ENCODE measurements at places on chromosomes 3 and 15.

GRCh38 chr3:117567382-117567781 lies 857.8 kb downstream of the TUSC7 start:
- no peak for DNase-seq

DNA sequence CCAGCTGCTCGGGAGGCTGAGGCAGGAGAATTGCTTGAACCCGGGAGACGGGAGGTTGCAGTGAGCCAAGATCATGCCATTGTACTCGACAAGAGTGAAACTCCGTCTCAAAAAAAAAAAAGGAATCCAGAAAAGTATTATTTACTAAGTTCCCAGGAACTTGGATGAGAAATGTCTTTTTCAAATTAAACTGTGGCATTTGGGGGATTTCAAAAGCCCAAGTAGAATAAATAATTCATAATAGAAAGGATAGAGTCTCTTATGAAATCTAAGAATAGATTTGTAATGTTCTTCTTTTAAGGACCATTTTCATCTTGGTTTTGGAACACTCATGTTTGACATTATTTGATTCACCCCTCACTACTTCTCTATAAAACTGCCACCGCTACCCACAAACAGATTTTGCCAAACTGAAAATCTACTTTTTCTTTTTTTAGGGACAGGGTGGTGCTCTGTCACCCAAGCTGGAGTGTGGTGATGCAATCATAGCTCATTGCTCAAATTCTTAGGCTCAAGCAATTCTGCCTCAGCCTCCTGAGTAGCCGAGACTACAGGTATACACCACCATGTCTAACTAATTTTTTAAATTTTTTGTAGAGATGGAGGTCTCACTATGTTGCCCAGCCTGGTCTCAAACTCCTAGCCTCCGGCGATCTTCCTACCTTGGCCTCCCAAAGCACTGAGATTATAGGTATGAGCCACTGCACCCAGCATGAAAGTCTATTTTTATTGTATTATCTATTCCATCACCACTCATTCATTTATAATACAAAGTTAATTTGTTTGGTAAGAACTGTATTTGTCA lies 99.3 kb downstream of the SENP2 start:
- no peak for DNase-seq

- DNase-seq: no peak
Observed at GRCh38 chr3:30017901-30018300, 588.5 kb upstream of the TGFBR2 start.

DNA sequence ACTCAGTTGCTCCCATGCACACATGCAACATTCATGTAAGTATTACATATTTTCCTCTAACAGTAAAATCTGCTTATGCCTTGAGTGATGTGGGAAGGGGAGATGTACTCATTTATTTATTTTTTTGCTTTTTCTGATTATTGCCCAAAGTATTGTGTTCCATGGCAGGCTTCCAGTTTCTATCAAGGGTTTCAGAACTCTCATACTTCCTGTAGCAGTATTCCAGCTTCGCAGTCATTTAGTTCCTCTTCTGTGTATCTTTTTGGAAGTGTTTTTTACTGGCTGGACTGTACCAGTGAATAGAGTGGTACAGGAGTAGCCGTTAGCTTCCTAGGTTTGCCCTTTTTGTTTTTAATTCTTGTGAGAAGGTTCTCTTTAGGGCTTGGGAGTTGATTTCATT lies 26.9 kb downstream of the RAB11A start:
- no peak for DNase-seq

DNA sequence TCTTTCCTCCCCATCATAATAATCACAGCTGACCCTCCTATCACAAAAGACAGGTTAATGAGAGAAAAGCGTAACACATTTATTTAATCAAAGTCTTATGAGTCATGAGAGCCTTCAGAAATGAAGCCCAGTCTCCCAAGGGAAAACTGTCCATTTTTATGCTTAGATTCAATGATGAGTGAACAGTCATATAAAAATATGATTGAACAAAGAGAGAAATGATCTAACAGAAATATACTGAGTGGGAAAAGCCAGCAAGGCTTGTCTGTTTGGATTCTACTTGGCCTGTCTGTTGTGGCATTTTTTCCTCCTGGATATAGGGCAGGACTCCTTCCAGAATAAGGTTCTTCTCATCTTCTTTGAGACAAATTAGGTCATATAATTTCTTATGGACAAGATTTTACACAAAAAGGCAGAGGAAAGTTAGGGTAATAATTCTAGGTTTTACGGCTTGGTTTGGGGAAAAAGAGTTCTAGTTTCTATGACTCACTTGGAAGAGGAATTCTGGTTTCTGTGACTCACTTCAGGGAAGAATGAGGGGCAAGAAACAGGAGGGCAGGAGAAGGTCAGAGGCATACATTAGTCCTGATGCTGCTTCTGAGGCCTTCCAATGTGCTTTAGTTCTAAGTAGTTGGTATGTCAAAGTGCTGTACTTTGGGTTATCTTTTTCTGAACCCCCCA lies 534.2 kb downstream of the ZIC1 start:
- no peak for DNase-seq

DNA sequence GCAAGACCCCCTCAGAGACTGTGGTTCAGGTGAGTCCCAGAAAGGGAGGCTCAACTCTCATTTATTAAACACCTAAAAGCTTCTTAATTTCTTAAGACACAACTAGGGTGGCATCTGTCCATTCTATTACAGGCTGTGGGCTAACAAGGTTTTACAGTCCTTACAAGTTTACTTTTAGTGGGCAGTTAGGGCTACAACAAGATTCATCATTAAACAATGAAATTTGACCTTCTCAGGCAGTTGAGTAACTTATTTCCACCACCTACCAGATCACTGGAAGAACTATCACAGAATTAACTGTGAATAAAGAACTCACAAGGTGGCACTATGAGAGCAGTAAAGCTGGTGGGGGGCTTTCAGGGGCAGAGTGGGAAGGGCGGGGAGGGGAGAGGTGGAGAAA lies 132.6 kb downstream of the PLD1 start:
- no peak for DNase-seq

DNA sequence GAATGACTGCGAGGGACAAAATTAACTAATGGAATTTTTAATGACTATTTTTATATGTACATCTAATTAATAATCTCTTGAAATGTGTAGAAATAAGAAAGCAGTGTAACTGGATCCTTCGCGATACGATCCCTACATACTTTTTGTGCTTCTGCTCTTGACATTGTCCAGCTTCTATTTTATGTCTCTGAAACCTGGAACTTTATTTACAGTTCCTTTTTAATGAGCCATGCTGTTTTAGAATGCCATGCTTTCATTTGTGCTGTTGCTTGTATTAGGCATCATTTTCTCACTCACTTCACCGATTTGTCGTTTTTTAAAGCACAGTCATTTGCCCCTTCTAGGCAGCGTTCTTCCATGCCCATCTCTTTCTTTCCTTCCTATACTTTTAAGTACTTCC lies 301.3 kb downstream of the EDEM1 start:
- DNase-seq: no peak

DNA sequence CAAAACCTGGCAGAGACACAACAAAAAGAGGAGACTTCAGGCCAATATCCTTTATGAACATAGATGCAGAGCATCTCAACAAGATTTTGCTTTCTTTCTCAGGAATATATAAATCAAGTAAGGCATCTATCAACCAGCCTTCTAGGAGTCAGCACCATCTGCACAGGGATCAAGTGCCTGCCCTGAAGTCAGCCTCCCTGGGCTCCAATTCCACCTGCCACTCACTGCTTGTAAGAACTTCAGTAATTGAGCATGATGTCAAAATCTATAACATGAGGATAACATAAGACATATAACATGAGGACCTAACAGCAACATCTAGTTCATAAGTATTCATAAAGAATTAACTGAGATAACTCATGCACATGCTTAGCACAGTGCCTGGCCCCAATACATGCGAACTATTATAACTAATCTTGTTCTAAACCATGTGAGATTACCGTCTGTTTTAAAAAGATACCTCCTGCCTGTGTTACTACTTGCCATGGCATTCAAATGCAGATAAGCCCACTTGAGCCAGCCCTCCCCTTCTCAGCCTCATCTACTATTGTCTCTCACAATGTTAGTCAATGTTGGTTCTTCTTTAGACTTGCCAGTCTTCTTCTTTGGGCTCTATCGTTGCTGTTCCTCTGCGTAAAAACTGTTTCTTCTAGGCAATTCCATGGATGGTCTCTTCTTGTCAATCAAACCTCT lies 91.6 kb downstream of the PLD1 start:
- DNase-seq: no peak

GRCh38 chr15:27050163-27050562 lies 79.2 kb downstream of the GABRG3 start:
- DNase-seq: no peak

DNA sequence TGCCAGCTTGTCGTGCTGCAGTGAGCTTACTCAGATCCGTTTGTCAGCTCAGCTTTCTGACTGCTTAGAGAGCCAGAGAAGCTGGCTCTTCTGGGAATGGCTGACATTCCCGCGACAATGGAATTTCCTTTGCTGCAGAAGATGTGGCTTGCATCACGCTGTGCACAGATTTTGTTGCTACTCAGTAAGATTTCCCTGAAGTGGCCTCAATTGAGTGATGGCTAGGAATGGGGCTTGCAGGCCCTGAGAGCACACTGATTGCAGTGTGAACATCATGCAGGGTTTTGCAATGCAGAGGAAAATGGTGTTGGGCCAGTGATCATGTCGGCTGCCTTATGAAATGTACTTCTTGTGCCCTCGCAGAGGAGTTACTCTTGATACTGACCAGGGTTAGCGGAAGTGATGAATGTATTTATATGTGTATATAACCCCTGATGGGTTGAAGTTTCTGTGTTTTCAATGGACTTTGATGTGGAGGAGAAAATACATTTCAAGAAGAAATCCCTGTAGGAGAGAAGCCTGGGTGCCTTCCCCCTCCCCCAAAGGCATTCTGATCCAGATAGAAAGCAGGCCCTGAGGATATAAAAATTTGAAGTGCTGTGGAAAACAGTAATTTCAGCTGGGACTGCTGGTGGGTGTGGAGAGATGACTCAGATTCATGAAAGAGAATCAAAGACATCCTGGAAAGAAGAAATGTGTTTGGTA lies 102.5 kb upstream of the PDZRN3 start:
- DNase-seq: no peak

GRCh38 chr3:12869035-12869621 lies 27.8 kb upstream of the RPL32 start:
- peak; percentile 76 for DNase-seq

DNA sequence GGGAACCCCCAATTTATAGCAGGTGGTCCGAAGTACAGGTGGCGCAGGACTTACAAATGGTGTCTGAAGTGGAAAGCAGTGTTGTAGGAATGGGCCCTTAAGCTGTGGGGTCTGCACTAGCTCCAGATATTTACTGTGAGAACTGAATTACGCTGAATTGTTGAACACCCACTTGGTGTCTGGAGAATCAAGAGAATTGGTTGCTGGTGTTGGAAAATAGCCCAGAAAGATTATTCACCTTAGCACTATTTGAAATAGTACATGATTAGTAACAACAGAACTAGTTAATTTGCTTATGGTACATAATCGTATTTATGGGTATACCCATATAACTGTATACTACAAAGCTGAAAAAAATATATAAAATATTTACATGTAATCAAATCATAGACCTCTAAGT lies 64.8 kb downstream of the ADAM10 start:
- no peak for DNase-seq

DNA sequence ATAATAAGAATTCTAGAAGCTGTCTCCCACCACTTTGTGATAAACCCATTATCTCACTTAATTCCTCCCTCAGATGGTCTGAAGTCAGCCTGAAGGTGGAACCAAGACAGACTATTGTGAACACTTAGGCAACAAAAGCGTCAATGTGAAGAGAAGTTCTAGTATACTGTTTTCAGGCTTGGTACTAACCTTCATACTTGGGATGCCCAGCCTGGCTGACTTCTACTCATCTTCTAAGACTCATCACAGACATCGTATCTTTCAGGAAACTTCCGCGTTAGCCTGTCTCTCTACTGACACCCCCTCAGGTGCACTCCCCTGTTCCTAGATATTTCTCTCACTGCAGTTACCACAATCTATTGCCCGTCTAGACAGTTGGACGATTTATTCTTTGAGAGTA lies 201.2 kb downstream of the SATB1 start:
- DNase-seq: no peak

DNA sequence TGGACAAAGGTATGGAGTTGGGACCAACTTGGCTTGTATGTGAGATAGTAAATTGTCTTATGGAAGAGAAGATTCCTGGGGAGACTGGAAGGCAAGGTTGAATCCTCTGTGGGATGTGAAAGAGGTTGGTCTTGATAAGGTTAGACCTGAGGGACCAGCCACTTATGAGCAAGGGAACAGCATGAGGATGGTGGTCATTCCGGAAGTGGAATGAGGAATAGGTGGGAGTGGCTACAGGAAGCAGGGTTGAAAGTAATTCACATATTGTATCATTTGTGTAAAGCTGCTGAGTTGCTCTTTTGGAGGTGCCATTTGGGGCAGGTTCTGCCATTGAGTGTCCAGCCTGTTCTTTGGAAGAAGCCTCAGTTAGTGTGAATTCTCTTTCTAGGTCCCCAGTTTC lies 13.2 kb downstream of the USP13 start:
- DNase-seq: no peak

DNA sequence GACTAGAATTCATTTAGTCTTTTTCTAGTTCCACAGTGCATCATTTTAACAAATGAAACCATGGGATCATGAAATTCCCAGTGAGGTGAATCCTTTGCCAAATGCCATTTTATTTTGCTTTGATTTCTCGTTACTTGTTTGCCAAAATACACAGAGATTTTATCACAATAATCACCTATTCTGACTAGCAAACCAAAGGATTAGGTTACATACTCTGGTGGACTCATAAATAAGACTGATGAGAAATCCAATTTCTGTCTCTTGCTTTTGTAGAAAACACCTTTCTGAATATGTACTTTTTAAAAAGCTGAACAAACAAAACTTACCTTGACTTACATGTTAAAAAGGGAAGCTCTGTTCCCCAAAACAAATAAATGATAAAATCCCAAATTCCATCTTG lies 12.2 kb downstream of the ERC2 start:
- DNase-seq: no peak

DNA sequence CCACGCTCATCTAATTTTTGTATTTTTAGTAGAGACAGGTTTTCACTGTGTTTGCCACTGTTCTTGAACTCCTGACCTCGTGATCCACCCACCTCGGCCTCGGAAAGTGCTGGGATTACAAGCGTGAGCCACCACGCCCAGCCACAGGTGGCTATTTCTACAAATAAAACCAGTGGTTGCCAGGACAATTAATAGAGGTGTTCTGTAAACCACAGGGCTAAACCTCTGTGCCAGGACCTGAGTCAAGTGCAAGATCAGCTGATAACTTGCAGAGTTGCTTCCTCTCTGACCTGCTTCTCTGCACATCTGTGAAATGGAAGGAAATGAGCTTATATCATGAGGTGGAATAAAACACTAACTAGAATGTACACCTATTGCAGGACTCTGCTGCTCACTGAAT lies 72.8 kb downstream of the CD200R1L start:
- DNase-seq: no peak

GRCh38 chr3:30102356-30102755 lies 504.0 kb upstream of the TGFBR2 start:
- no peak for DNase-seq

- DNase-seq: no peak
Observed at GRCh38 chr3:39469945-39470344, 2.5 kb downstream of the MOBP start.

- DNase-seq: no peak
Observed at GRCh38 chr15:66241087-66241907, 12.3 kb downstream of the MEGF11 start.

All from mesothelial cell of epicardium (in vitro differentiated cells).